ENCODE measurements at places on chromosomes 12 and 14.

DNA sequence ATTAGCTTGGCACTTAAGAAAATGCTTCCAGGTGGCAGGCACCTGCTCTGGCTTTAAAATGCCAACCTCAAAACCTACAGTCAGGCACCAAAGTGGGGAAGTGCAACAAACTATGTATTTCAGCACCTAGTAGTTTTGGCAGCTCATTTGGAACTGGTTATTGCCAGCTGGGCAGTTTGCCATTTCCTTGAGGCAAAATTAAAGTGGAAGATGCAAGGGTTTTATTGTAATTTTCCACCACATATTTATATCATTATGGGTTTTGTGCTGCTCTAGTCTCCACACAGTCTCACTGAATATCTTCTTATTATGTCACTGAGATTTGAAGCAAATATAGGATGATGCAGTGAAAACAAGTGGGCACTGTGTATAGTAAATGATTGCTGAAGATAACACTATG, 117.0 kb downstream of the PRKD1 start:
- DNase-seq = no peak

DNA sequence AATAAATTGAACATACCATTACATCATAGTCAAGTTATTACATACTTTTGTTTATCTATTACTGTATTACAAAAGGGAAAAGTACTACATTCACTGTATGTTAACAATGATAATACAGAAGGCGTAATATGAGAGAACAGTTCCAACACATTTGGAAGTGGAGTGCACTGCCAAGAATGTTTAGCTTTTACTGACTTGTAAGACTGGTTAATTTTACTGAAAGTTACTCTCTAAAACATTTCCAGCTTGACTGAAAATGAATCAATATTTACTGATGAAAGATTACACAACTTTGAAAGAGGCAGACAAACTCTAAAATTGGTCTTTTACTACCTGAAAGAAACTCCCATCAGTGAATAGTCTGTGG, 728.5 kb downstream of the FSCB start:
- no peak for DNase-seq

GRCh38 chr14:79588398-79588797, 622.9 kb downstream of the DIO2 start:
- no peak for DNase-seq

DNA sequence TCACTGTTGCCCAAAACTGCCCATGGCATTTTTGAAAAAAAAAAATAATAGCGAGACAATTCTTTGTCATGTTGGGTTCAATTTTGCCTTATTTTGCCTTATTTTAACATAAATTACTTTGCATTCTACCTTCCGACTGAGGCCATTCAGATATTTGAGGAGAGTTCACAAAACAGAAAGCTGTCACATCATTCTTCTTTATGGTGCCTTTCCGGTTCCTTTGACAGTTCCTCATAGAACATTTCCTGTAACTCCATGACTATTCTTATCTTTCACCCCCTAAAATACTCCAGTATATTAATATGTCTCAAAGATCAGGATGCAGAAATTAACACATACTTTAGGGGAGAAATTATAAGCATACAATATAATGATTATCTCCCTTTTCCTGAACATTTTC, 476.7 kb downstream of the NOVA1 start:
- no peak for DNase-seq

- no peak for DNase-seq
Measured at GRCh38 chr14:43308421-43309110, 1198.5 kb downstream of the FSCB start.

- DNase-seq = no peak
Measured at GRCh38 chr14:62777510-62777909, 267.7 kb downstream of the KCNH5 start.

GRCh38 chr12:84920331-84920730, 7.7 kb upstream of the SLC6A15 start:
- no peak for DNase-seq

- DNase-seq = no peak
Measured at GRCh38 chr12:29287622-29288021, 93.3 kb downstream of the ERGIC2 start.

GRCh38 chr14:99065551-99065950, 206.4 kb downstream of the BCL11B start:
- DNase-seq = no peak

DNA sequence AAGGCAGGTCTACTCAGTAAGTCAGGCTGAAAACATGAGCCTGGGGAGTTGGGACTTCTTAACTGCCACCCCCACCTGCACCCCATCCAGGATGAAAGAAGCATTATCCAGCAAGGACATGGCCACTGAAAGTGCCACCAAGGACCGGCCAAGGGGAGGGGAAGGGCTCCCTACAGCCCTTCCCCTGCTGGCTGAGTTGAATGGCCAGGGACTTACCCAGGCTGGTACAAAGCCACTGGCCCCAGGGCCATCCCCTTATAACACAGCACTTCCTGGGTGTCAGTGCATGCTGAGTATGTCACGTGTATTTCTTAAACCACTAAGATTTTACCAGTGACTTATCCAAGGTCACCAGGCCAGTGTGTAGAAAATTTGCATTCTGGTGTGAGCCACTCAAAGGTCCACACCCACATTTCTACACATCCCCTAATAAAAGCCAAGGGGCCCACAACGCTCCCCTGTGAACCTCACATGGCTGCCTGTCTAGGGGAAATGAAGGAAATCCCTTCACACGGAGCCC, 29.3 kb upstream of the ZFP36L1 start:
- DNase-seq = peak; percentile 72

GRCh38 chr14:83290447-83290846, 1756.8 kb upstream of the SEL1L start:
- DNase-seq = no peak

GRCh38 chr14:54529811-54530210, 20.1 kb downstream of the CGRRF1 start:
- DNase-seq = no peak

GRCh38 chr14:51443195-51444018, 203.4 kb downstream of the TMX1 start:
- no peak for DNase-seq

- DNase-seq = no peak
Measured at GRCh38 chr12:57103856-57104255, 7.3 kb downstream of the STAT6 start.

GRCh38 chr14:105486163-105486973, at the start of gene CRIP1:
CRIP1 (plus strand) TSS chr14:105486886; CDS start chr14:105487260, 374 bp downstream.
- no peak for DNase-seq

GRCh38 chr12:41972196-41972595, 172.5 kb downstream of the GXYLT1 start:
- DNase-seq = no peak

GRCh38 chr12:13215056-13215455, 18.5 kb downstream of the EMP1 start:
- no peak for DNase-seq

DNA sequence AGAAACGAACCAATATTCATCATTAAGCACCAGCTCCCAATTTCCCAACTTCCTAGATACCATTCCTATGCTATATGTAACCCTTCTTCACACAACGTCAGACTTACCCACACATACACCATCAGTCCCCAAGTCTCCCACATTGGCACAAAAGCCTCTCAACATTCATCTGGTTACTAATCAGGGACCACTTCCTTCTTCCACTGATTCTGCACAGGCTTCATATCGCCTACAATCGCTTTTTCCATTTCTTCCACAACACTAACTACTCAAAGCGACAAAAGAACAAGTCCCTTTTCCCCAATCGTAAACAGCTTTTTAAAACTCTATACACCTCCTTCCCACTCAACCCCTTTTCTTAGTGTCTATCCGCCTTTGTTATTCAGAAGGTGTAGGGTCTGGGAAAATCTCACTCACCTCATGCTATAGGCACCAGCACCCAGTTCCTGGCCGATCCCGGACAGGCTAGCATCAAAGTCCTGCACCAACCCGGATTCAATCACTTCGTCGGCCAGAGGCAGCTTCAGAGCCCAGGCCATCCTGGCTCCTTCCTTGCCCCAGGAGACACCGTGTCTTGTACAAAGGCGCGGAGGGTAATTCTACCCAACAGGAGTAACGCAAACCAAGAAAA, 936 bp downstream of the TFCP2 start:
- DNase-seq = peak; percentile 29

DNA sequence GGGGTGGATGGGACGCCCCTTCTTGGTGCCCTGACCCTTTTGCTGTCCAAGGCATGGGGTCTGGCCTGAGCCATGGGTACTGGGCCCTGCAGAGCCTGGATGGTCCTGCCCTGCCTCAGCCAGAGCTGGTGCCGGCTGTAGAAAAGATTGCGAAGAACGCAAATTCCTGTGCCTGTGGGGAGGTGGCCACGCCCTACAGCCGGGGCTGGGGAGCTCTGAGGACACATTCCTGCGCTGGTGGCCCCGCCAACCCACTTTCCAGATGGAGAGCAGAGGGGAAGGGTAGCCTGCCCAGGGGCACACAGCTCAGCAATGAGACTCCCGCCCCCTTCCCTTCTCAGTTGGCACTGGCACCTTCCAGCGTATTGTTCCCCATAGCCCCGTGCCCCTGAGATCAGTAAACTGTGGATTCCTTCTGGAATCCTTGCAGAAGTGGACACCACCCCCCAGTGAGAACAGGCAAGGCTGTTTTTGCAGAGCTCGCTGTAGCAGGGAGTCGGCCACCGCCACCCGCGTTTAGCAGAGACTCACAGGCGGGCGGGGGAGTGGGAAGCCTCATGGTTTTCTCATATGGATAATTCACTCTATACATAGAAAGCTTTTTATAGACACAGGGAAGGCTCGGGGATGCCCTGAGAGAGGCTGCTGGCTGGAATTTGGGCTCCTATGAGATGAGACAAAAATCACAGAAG, 8.6 kb downstream of the INF2 start:
- no peak for DNase-seq

GRCh38 chr14:105430565-105430964, 10.9 kb downstream of the MTA1 start:
- no peak for DNase-seq

DNA sequence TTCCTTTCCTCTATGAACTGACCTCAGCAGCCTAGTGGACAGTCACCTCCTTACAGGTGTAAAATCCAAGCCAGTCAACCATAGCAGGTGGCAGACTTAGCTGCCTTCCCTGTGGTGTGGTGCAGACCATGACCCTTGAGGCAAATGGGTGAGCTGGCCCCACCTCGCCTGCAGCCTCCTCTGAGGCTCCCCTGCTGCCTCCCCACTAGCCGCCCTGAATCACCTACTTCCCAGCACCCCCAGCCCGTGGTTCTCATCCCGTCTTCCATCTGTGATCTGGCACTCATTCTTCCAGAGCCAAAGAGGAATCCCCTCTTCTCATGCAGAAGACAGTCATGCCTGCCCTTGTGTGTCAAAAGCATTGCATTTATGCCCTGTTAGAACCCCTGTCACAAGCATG, 34.4 kb upstream of the TSPAN9 start:
- no peak for DNase-seq

- DNase-seq = no peak
Measured at GRCh38 chr14:105841022-105842009, 314.9 kb downstream of the TMEM121 start.

GRCh38 chr14:34424488-34424887, 37.6 kb downstream of the SPTSSA start:
- no peak for DNase-seq

- peak; percentile 66 for DNase-seq
Measured at GRCh38 chr14:92551044-92551841, 37.7 kb downstream of the RIN3 start.

DNA sequence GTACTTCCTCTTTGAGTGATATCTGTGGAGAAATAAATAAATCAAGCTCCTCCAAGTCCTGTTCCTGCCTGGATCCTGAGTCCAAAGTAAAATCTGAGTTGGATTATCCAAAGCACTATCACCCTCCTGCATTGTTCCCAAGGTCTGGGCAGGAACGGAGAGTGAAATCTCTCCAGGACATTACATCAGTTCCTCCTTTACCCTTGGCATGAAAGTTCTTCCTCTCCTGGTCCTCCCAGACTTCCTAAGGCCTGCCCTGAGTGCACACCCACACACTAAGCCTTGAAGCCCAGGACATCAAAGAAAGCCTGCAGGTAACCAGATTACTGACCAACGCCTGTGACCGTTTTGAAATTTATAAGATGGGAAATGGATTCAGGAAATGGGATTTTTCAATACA, 206.8 kb upstream of the BCL2L14 start:
- DNase-seq = no peak

GRCh38 chr12:20099395-20100183, 268.7 kb upstream of the PDE3A start:
- no peak for DNase-seq

- no peak for DNase-seq
Measured at GRCh38 chr12:1595026-1595561, 713 bp upstream of the FBXL14 start.

GRCh38 chr12:87511371-87511770, 517.8 kb downstream of the C12orf50 start:
- no peak for DNase-seq

DNA sequence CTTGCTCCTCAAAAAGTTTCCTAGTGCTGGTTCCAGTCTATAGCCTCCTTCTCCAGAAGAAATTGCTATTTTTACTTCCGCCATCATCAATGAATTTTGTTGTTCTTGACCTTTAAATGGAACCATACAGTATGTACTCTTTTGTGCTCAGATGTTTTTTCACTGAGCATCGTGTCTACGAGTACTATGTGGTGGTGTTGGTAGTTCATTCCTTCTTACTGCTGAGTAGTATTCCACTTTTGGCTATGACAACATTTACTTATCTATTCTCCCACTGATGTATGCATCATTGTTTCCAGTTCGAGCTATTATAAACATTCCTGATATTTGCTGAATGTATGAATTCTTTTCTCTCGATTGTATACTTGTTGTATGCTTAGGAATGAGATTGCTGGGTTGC, 28.6 kb downstream of the SLC2A14 start:
- DNase-seq = no peak

DNA sequence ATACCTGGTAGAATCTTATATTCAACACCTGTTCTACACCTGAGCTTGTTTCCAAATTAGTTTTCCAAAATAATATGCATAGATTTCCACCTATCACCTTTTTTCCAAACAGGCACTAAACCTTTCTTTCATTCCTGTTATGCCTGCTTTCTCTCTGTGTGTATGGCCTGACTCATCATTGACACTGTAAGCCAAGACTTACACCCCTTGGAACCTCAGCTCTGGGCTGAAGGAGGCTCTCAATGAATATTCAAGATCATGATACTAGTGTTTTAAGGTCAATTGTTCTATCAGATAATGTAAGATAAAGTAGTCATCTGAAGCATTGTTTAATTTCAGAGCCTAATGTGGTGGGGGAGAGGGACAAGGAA, 1193.3 kb downstream of the FLRT2 start:
- no peak for DNase-seq

DNA sequence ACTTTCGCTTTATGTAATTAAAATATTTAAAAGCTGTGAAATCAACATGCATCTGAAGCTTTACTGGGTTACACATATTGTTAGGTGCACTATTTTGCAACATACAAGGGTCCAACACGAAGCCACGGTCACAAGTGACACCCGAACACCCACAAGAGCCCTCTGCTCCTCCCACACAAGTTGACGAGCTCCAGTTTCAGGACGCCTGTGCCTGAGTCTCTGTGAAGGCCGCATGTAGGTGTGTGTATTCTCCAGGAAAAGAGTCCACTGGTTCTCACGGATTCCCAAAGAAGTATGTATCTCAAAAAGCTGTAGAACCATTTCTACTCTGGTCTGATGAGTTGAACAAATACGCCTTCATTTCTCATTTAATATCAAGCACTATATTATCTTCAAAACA, 12.0 kb downstream of the SLC15A4 start:
- no peak for DNase-seq
